KBM-7 (cell line): ENCODE measurements at places on chromosomes 1 and 21.

DNA sequence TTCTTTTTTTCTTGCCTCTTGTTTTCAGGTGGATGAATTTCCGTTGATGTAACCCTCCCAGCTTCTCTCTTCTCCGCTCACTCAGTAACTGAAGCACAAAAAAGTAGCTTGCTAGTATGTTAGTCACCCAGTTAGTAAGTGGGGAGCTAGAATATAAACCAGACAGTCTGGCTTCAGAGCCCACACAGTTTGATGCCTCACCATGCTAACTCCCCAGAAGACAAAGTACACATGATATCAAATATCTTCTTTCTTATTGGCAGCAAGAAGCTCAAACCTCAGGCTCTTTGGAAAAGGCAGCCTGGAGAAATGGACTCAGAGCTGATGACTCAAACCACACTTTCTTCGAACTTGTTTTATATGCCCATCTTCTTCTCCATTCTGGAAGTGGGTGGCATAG lies 187.5 kb upstream of the PLXNA2 start:
- DNase-seq: no peak

DNA sequence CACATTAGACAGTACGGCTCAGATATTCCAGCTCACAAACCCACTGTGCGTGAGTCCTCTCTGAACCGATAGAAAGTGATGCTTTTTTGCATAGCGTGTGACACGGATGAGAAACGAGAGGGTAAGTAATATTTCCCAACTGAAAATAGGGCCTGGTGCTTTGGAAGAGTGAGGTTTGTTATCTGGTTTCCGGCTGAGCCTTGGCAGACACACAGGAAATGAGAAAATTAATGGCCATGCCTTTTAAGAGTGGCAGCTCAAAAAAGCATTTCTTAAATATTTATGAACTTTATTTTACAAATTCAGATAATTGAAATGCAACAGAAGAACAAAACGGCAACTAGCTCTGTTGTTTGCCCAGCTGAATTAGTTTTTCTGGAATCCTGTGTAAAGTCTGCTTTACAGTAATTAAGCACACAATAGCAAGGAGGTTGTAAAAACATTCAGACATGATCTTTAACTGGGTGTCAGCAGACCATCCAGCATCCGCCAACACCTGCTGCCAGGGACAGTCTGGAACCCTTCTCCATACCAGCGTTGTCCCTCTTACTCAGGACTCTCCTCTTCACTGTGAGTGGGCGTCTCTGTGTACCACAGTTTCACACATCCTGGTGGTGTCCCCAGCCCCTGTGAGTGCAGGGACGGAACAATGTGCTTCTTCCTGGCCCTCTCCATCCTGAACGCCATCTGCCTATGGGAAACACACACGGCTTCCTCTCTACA lies 155.4 kb downstream of the PGBD5 start:
- peak; percentile 96 for DNase-seq

DNA sequence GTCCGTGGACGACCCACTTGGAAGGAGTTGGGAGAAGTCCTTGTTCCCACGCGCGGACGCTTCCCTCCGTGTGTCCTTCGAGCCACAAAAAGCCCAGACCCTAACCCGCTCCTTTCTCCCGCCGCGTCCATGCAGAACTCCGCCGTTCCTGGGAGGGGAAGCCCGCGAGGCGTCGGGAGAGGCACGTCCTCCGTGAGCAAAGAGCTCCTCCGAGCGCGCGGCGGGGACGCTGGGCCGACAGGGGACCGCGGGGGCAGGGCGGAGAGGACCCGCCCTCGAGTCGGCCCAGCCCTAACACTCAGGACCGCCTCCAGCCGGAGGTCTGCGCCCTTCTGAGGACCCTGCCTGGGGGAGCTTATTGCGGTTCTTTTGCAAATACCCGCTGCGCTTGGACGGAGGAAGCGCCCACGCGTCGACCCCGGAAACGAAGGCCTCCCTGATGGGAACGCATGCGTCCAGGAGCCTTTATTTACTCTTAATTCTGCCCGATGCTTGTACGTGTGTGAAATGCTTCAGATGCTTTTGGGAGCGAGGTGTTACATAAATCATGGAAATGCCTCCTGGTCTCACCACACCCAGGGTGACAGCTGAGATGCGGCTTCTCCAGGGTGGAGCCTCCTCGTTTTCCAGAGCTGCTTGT lies 32.4 kb downstream of the PRMT2 start:
- peak; percentile 56 for DNase-seq

DNA sequence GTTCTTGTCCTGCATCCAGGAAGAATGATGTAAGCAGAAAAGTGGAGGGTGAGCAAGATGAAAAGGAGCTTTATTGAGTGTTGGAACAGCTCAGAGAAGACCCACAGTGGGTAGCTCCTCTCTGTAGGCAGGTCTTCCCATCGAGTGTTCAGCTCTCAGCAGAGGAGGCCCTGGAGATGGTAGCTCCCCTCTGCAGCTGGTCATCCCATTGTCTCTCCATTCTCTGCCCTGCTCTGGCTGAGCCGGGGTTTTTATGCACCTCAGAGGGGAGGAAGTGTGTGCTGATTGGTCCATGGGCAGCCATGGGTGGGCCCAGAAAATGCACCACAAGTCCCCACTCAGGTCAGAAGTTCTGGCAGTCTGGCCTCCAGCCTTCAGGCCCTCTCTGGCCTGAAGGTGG lies 713.7 kb downstream of the MATN1 start:
- no peak for DNase-seq

DNA sequence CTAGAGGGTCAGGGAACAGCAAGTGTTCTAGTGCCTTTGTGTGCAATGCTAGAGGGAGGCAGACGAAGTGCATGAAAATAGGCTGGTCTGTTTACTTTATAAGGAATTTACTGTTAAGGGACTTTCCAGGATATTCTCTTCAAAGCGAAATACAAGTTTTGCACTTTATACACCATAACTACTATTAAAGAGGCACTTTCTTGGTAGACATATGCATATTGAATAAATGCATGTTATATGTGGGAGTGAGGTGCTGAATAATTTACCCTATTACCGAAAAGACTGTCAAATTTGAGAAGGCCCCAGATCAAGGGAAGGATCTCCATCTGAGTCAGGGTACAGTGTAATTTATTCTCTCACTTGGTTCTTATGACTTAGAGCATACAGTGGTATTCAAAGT lies 310.5 kb downstream of the S1PR1 start:
- no peak for DNase-seq

DNA sequence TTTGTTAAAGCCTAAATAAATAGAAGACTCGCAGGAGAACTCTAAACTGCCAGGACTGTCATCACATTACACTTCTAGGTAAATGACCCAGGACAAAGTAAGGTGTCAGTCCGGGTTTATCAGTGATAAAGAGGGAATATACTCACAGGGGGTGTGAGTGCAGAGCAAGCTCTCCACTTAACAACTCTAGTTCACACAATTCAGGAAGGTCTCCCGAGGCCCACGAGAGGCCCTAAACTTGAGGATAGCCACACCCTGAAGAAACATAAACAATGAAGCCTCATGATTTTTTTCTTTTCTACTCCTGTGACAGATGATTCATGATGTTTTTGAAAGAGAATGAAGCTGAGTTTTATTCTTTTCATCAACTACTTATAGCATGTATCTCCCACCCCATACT lies 65.6 kb upstream of the EXO1 start:
- no peak for DNase-seq

- DNase-seq: peak; percentile 14
Measured at GRCh38 chr1:10561955-10562354, 87.2 kb downstream of the PEX14 start.

DNA sequence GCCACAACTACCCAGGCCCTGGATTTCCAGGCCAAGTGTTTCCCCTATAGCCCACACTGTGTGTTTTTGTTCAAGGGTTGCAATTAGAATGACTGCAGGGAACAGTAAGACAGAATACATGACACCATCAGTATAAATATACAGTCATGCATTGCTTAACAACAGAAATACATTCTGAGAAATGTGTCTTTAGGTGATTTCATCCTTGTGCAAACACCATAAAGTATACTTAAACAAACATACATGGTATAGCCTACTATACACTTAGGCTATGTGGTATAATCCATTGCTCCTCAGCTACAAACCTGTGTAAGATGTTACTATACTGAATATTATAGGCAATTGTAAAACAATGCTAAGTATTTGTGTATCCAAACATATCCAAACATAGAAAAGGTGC lies 7.5 kb upstream of the SLC44A5 start:
- DNase-seq: no peak

- DNase-seq: peak; percentile 80
Measured at GRCh38 chr1:174114788-174115448, 44.4 kb upstream of the RABGAP1L start.

- no peak for DNase-seq
Measured at GRCh38 chr21:37673801-37674575, 242.3 kb downstream of the KCNJ6 start.

DNA sequence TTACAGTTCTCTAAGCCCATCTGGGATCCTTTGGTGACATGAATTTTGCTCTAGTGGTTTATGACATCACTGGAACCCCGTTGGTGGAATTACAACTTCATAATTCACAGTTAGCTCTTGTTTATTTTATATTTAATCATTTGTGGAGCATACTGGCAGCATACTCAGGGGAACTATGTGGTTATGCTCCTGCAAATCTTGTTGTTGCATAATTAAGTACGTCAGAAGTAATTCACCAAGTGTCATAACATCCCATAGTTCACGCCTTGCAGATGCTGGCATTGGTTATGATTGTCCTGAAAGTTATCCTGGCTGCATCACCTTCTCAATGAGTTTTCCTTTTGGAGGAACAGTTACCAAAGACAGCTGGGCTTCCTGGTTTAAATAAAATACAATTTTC lies 16.5 kb downstream of the PRRX1 start:
- no peak for DNase-seq

DNA sequence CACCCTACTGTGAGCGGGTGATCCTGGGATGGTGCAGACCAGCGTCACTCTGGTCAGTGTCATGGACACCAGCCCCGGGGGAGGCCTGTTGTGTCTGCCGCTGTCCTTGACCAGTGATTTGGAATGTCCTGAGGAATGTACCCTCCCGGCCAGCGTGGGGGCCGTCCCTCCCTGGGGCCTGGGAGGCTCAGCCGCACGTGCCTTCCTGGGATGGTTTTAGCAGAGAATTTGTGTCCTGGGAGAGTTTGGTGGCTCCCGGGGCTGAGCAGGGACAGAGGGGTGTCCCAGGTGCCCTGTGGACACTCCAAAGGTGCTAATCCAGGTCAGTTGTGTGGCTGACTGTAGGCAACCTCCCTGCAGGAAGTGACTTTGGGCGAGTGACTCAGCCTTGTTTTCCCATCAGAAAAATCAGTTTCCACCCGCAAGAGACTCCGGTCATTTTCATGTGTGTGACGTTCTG lies 6.2 kb downstream of the ARHGEF16 start:
- no peak for DNase-seq
